ENCODE measurements at places on chromosomes 2 and 18. TPM values are rescaled to one million over a fixed set of nuclear protein-coding genes. Genes with fewer than 3 reads are reported as not detected.

REG3G gene
- total RNA-seq = not detected

DSG1 gene
- not detected for total RNA-seq

ARHGAP15 gene
- total RNA-seq = 0.42 TPM

GCKR gene
- total RNA-seq = not detected

BMPR2 gene
- 113 TPM for total RNA-seq

CAPN14 gene
- total RNA-seq = 0.10 TPM

UGT1A10 gene
- not detected for total RNA-seq
